ENCODE measurements at places on chromosomes 4 and X. TPM values are rescaled to one million over a fixed set of nuclear protein-coding genes. Genes with fewer than 3 reads are reported as not detected.

The RAB40AL gene
- not detected for total RNA-seq

DNA sequence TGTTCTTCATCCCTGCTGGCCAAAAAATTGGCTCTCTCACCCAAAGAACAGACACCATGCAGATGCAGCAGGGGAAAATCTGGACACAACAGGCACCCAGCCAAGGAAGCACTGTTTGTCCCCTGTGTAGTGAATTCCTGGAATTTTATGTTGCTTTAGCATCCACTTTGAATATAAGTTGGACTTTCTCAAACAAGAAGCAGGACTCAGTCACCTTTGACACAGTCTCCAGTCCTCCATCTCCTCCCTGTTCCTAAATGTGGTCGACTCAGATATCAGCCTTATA, 11.8 kb downstream of the ZNF182 start:
- DNase-seq, result peak; percentile 36

- DNase-seq, result peak; percentile 11
These were observed 1587.9 kb upstream of the ADGRL3 start for GRCh38 chr4:59612235-59612634.

The TNIP3 gene
- 1.8 TPM for total RNA-seq

GRCh38 chrX:12950851-12951594, 23.9 kb upstream of the TMSB4X start:
- DNase-seq, result peak; percentile 11

- no peak for DNase-seq
These were observed 187.0 kb downstream of the CRLF2 start for GRCh38 chrX:1025413-1025812.

- DNase-seq, result no peak
These were observed 41.0 kb upstream of the SCD5 start for GRCh38 chr4:82839624-82840023.

DNA sequence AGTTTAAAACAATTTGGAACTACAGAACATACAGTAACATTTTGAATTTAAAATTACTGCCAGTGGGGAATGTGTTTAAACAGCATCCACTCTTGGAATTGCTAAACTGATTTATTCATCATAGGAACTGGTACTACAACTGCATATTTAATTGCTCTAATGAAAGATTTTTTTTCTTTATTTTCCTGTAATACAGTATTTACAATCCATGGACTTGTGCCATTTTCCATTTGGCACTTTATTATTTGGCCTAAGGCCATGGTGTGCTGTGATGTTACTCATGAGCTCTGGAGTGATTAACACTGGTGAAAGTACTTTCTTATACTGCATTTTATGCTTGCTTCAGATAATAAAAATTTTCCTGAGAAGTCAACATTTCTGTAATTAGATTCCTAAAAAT, 69.7 kb upstream of the NUDT6 start:
- DNase-seq, result peak; percentile 23

GRCh38 chr4:144650311-144651005, 4.5 kb downstream of the HHIP start:
- no peak for DNase-seq

DNA sequence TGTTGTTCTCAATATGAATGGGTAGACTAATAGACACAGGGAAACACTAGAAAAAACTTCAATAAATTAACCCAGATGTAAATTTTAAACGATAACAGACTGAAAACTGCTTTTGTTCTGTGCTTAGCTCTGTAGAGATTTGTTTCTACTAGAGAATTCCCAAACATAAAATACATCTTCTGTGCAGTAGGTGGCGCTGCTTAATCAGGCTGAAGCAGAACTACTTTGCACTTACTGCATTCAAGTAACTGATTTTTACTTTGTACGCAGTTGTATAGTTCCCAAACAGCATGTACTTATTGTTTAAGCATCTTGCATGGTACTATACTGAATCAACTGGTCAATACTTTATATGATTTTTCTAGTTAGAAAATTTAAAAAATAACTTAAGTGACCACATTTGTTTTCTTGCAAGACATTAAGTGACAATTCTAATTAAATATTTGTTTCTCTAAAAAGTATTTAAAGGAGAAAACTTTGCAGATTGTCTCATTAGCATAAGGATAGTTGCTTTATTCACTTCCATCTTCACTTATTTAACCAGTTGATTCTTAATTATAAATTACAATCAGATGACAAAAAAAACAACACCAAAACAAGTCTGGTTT, 490.6 kb downstream of the IL15 start:
- peak; percentile 54 for DNase-seq

GRCh38 chrX:49879656-49880277, 483 bp downstream of the USP27X start:
- peak; percentile 0 for DNase-seq

DNA sequence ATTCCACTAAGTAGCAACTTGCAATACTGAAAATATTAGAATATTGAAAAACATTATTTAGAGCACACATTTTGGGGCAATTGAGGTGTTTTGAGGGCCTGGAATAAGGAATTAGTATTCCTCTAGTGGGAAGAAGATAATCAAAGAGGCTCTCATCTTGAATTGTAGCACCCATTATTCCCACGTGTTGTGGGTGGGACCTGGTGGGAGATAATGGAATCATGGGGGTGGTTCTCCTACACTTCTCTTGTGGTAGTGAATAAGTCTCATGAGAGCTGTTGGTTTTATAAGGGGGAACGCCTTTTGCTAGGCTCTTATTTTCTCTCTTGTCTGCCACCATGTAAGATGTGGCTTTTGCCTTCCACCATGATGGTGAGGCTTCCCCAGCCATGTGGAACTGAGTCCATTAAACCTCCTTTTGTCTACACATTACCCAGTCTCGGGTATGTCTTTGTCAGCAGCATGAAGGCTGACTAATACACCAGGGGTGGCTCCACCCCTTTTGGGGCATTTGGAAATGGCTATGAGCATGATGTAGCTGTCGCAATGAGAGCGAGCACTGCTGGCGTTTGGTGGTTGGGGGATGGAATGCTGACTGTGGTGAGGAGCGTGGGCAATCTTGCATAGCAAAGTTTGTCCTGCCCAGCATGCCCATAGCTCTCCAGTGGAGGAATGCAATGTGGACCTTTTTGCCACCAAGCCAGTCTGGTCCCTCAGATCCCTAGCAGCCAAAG, 308.2 kb downstream of the FRMPD4 start:
- DNase-seq, result peak; percentile 77

DNA sequence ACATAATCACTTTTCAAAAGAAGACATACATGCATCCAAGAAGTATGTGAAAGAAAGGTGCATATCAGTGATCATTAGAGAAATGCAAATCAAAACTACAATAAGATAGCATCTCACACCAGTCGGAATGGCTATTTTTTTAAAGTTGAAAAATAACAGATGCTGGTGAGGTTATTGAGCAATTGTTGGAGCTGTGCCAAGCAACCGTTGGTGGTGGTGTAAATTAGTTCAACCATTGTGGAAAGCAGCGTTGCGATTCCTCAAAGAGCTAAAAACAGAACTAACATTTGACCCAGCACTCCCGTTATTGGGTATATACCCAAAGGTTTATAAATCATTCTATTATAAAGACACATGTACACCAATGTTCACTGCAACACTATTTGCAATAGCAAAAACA, 14.2 kb downstream of the COX7B2 start:
- no peak for DNase-seq

- DNase-seq, result peak; percentile 39
These were observed 153.6 kb downstream of the MAGEB17 start for GRCh38 chrX:16320765-16321355.
